ENCODE measurements at places on chromosomes 7 and 10.

- no peak for DNase-seq
These were observed 626.1 kb upstream of the GALNT17 start for GRCh38 chr7:70505886-70506285.

GRCh38 chr10:60099998-60100747 is 193.8 kb upstream of the CCDC6 start:
- DNase-seq: peak; percentile 21

DNA sequence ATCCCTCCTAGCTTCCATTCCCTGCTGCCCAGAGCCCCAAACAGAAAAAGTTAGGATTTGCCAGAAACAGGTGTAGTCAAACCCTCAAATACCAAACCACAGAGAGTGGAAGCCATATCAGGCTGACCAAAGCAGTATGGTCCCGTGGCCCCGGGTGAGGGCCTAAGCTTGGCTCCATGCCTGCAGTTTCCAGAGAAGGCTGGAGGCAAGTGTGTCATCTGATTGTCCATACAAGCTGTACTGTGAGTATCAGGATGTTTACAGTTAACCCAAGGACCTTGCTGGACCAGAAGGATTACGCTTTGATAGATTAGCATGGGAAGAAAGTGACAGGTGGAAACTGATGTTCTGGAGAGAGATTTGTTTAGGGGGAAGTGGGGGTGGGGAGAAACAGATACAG is 96.3 kb downstream of the PRKAG2 start:
- no peak for DNase-seq

DNA sequence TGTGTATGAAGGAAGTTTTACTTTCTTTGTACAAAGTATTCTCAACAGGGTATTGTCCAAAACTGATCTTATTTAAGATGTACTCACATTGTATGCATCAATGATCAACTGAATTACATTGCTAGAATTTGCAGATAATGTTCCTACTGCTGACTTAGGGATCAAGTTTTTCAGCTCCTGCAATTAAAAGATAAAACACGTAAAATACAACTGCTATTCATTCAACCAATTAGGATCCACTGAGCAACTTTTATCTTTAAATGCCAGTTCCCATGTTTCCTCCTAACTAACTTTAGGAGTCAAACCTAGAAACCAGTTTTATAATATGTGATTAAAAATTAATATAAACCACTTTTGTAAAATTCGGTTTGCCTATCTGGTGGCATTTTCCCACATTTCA is 35.9 kb downstream of the ITGB1 start:
- no peak for DNase-seq

DNA sequence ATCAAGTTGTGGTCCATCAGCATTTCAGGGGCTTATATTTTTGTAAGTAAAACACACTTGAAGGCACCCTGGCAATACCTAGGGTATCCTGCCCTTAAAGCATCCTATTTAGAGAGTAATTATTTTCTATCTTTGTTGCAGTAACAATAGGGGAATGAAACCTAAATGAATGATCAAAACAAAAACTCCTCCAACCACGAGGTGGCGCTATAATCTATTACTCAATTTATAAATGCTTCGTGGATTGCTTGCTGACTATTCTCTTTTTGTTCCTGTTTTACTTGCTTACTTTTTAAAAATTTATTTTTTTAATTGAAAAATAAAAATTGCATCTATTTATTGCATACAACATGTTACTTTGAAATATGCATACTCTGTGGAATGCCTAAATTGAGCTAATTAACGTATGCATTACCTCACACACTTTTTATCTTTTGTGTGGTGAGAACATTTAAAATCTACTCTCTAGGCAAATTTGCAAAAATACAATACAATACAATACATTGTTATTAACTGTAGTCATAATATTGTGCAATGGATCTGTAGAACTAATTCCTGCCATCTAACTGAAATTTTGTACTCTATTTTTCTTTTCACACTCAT is 147.7 kb upstream of the BMPER start:
- DNase-seq: peak; percentile 41

- peak; percentile 27 for DNase-seq
These were observed 19.5 kb downstream of the WNT8B start for GRCh38 chr10:100482181-100482833.

GRCh38 chr10:30095631-30096422 is 36.4 kb upstream of the JCAD start:
- no peak for DNase-seq

All from COR-L47 (cell line).